Right atrium auricular region (tissue), 2 donors: ENCODE measurements at places on chromosomes 7 and 10.

- no peak for DNase-seq
Observed at GRCh38 chr7:110881721-110882120, 209.2 kb upstream of the LRRN3 start.

- DNase-seq, result no peak
Observed at GRCh38 chr10:13414855-13415254, 66.8 kb upstream of the SEPHS1 start.

- no peak for DNase-seq
Observed at GRCh38 chr10:75464478-75465449, 33.3 kb downstream of the LRMDA start.

- DNase-seq, result no peak
Observed at GRCh38 chr7:31647511-31647910, 39.5 kb upstream of the PPP1R17 start.
